Uterine smooth muscle cell (primary cell): ENCODE measurements at places on chromosomes 2 and 18. TPM values are rescaled to one million over a fixed set of nuclear protein-coding genes. Genes with fewer than 3 reads are reported as not detected.

GATA6 gene
- 5.5 and 15.2 TPM in 2 replicates for total RNA-seq

CNDP1 gene
- total RNA-seq: 0.12 TPM in 1 of 2 replicates, not detected in the other

POU3F3 gene
- not detected in 2 replicates for total RNA-seq

DSEL gene
- 69.8 and 80.0 TPM in 2 replicates for total RNA-seq

AGXT gene
- total RNA-seq: under 0.01 TPM in 1 of 2 replicates, not detected in the other

FSIP2 gene
- total RNA-seq: 0.12 and 0.22 TPM in 2 replicates

QPCT gene
- 30.5 and 43.6 TPM in 2 replicates for total RNA-seq

MAIP1 gene
- 19.6 and 24.1 TPM in 2 replicates for total RNA-seq

C2orf80 gene
- total RNA-seq: not detected in 2 replicates

DSG2 gene
- total RNA-seq: 22.2 and 30.1 TPM in 2 replicates

RNF103 gene
- 11.4 and 18.0 TPM in 2 replicates for total RNA-seq

SLC23A3 gene
- 1.00 and 2.5 TPM in 2 replicates for total RNA-seq

MAP2 gene
- total RNA-seq: 2.4 and 13.4 TPM in 2 replicates

CFAP53 gene
- 0.33 and 1.1 TPM in 2 replicates for total RNA-seq

FOXD4L1 gene
- total RNA-seq: 0.12 TPM in 1 of 2 replicates, not detected in the other
